ENCODE measurements at places on chromosomes 7 and 10.

DNA sequence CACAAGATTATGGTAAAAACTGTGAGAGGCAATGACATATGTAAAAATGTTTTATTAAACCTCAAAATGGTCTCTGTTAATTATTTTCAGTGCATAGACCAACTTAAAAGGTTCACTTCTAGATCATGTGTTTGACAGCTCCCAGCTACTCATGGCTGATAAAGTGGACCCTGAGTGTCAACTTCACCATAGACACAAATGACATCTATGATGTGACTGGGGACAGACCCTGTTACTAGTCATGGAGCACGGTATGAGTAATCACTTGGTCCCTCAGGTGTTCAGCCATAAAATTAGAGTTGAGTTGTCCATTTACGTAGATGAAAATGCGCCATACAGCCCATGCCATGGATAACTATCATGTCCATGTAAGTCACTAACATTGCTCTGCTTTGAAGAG, 199.8 kb downstream of the ZNF365 start:
- no peak for DNase-seq

DNA sequence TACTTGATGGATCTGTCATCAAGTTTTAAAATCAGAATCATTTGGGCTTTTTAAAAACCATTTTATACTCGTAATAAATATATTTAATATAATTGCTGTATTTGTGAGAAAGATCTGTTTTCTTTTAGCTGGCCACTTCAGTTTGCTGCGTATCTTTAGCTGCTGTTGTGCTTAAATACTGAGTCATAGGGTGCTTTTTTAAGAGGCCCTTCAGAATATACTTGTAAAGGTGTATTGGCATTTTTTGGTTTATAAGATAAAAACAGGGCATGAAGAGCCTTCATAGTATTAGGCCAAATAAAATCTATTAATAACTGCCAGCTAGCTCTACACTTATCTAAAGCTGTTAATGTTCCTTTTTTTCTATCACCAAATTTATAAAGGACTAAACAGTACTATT, 43.8 kb downstream of the STK17A start:
- no peak for DNase-seq

GRCh38 chr10:100776671-100777070, 31.3 kb downstream of the PAX2 start:
- DNase-seq, result no peak

DNA sequence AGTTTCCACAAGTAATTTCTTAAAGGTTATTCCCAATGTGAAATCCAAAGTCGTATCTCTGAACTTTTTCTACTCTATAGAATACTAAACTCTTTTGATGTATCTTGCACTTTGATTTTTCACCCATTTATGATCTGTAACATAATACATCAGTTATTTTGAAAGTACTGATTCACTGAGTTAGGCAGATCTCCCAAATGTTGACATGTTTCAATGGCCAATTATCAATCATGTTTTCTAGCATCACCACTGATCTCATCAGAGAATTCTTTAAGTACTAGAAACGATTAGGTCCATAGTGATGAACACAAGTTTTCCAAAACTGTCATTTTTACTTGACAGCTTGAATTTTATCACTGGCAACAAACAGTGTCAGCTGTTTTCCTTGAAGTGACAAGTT, 119.0 kb downstream of the ATE1 start:
- DNase-seq, result no peak

- peak; percentile 76 for DNase-seq
Observed at GRCh38 chr7:117873310-117874190, at the start of gene CTTNBP2. Gene CTTNBP2 (minus strand): TSS chr7:117873441. CDS start chr7:117873415, 26 bp downstream.

DNA sequence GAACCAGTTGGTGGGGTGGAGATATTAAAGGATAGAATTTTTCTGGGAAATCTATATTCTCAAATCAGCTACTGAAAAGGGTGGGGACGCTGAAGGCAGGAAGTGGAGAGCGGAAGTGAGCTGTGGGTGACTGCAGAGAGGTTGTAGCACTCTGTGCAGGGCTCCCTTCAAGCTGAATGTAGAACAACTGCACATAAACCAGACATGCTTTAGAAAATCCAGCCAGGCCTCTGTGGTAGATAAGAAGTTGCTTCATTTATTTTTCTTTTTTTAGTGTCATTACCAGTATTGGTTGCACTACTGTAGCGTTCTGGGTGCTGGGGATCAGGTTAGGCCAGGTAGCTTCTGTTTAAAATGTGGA, 127.8 kb downstream of the CELF2 start:
- DNase-seq, result no peak

- no peak for DNase-seq
Observed at GRCh38 chr7:155303039-155303593, 5.4 kb downstream of the INSIG1 start.

DNA sequence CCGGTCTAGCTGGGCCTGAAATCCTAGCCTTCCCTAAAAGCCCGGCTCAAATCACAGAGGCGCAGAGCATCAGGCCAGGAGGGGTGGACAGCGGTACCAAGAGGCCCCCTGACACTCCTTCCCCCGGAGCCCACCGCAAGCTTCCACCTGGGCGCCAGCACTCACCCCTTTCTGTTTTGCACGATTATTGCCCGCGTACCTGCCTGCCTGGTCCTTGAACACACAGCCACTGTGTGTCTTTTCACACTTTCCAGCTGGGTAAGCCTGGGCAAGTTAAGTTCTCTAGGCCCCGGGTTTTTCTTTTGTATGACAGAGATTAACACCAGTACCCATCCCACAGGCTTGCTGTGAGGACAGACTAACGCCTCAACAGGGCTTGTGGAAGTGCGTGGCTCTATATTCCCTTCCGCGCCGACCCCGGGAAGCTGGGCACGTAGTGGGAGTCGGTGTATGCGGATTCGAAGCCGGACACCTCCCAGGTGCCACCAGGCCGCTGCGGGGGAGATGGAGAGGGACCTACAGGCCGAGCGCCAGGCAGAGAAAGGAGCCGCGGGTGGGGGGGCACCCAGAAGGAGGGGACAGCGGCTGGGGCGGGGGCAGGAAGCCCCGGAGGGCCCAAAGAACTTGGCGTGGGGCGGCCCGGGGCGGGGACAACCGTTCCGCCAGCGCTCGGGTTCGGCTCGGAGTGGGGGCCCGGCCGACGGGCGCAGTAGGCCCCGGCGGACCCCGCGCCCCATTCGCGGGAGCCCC, 792 bp downstream of the ZNF746 start:
- peak; percentile 85 for DNase-seq

GRCh38 chr7:157930441-157930840, 593.6 kb downstream of the DNAJB6 start:
- DNase-seq, result no peak

GRCh38 chr7:142308326-142308725, 50.5 kb upstream of the PRSS58 start:
- DNase-seq, result no peak

- DNase-seq, result no peak
Observed at GRCh38 chr10:132186488-132187429, at the start of gene DPYSL4. Gene DPYSL4 (plus strand): TSS chr10:132186948. CDS start chr10:132187064, 116 bp downstream.

- DNase-seq, result peak; percentile 46
Observed at GRCh38 chr7:1121886-1122831, 34.2 kb downstream of the GPER1 start.

DNA sequence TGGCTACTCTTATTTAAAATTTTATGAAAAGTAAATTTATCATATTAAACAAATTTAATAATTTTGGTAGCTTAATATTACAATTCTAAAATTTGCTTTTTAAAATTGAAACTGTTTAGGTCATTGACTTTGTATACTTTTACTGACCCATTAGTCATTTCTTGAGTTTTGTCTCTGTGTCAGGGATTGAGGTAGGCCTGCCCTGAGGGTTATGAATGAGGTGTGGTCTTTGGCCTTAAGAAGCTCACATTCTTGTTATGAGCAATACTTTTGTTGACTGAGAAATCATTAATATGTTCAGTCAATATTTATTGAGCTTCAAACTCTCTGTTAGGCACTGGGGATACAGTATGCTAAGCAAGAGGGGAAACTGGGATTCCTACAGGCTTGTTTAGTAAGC, 47.0 kb upstream of the RPA3 start:
- DNase-seq, result no peak

DNA sequence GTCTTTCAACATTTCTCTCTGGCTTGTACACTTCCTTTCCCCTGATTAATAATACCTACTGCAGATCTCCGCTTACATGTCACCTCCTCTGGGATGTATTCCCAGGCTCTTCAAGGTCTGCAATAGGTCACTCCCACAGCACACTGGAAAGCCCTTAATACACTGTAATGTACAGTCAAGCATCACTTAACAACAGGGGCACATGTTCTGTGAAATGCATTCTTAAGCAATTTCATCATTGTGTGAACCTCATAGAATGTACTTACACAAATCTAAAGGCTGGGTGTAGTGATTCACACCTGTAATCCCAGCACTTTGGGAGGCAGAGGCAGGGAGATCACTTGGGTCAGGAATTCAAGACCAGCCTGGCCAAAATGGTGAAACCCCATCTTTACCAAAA, 1.9 kb downstream of the COX15 start:
- no peak for DNase-seq

DNA sequence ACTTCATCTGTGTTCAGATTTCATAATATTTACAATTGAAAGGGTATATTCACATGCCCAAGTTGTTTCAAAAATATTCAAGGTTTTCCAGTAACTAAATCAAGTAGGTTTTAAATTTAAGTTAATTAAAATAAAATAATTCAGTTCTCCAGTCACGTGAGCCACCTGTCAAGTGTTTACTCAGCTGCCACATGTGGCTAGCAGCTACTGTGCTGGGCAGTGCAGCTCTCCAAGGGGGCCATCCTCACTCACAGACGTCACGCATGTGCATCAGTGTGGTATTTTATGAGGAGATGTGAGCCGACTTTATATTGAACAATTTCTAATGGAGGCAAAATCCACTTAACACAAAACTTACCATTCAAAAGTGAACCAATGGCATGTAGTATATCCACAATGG, 69.7 kb upstream of the CAMK2B start:
- no peak for DNase-seq

- DNase-seq, result no peak
Observed at GRCh38 chr10:16292366-16292765, 144.4 kb upstream of the PTER start.

- DNase-seq, result no peak
Observed at GRCh38 chr7:124354201-124354600, 321.3 kb upstream of the TMEM229A start.

- no peak for DNase-seq
Observed at GRCh38 chr7:45105588-45106188, 5.8 kb downstream of the TBRG4 start.

- peak; percentile 52 for DNase-seq
Observed at GRCh38 chr10:46227936-46228562, 58.7 kb upstream of the ANTXRL start.

- no peak for DNase-seq
Observed at GRCh38 chr7:53110425-53110824, 75.0 kb downstream of the POM121L12 start.

GRCh38 chr7:78326876-78327275, 528.3 kb downstream of the PHTF2 start:
- DNase-seq, result no peak

DNA sequence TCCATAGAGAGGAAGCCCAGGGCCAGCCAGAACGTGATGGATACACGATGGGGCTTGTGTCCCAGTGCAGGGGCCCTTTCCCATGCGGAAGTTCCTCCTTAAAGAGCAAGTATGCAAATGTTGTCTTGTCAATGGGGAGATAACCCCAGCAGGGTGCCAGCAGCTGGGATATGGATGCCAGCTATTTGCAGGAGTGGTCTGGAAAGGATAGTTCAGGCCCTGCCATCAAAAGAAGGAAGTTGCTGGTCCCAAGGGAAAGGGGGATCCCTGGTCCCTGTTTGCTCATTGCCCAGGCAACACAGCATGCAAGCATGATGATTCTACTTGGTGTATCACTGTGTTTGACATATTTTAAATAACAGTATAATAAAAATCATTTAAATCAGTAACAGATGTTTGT, 73.1 kb upstream of the HECW1 start:
- no peak for DNase-seq

DNA sequence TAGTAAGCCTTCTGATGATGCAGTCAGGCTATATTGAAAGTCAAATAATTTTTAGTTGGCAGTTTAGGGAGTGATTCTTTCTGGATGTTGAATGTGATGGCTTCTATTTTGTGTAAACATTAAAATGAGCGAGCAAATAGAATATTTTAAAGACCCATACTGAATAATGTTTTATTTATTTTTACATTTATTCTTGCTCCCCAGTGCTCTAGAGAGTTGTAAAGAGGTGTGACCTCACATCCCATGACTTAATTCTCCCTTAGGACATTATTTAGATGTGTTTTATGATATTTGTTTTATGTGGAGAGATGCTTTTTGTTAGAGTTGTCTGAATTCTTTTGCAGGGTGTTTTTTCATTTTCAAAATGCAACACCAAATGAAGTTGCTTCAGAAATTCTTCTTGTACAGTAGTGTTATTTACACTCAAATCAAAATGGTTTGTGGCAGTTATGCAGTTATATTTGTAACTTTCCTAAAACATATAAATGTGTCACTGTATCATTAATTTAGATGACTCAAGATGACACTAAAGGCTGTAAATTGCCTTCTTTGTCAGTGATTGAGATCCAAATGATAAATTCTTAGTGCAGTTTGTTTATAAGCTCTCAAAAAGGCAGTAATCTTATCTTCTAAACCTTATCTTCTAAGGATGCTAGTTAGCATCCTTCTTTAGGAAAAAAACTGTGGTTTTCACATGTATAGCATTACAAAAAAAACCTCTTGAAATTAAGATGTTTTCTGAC, 12.4 kb downstream of the UMAD1 start:
- no peak for DNase-seq

DNA sequence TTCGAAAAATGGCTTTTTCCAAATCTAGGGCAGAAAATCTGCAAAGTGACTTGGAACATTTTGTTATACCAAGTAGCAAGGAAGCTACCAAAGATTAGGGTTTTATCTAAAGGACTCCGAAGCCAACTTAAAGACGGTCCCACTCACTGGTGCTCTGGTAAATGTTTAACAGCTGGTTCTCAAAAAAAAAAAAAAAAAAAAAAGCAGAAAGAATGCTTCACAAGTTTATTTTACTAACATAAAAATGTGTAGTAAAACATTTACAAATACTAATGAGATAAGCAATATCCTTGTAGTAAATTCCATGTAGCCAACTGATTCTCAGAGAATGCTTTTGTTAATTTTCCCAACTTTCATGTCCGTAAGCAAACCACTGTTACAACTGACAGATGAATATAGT, 38.4 kb downstream of the TAF3 start:
- DNase-seq, result no peak

GRCh38 chr7:3267966-3268690, 32.9 kb upstream of the SDK1 start:
- DNase-seq, result no peak

DNA sequence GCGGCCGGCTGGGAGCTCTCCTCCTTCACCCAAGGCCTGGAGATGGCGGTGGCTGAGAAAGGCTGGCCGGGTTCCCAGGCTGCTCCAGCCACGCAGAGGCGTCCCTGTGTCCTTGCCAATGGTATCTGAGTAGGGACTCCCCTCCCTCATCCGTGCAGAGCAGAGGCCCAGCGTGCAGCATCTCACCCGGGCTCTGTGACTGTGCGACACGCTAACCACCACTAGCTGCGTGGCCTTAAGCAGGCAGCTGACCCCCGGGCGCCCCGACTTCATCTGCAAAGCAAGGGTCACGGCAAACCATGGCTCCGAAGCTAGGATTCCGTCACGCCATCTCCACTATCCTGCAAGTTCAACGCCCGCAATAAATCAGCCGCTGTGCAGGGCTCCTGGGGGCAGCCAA, 47.2 kb upstream of the TNRC18 start:
- no peak for DNase-seq
